Suppressor macrophage treated with lipopolysaccharide for 1 hour (primary cell): ENCODE measurements at places on chromosomes 4 and X.
A peak's percentile ranks its signal among the peaks of the same experiment; 100 is the strongest.

DNA sequence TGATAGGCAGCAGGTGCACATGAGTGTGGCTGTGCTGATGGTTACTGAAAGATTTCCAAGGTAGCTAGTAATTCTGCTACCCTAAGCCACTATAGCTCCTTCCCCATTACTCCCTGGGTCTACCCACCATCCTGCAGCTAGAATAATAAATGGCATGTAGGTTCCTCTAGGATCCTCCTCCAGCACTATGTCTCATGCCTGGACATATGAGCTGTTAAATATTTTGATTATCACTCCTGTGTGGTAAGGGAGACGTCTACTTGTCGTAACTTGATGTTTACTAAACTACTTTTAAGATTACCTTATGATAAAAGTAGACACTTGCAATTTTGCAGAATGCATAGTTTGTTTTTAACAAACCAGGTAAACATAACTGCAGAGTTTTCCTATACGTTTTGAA is 35.5 kb downstream of the TET2 start:
- no peak for DNase-seq

GRCh38 chr4:25466966-25467697 is 90.1 kb downstream of the ANAPC4 start:
- DNase-seq = no peak

DNA sequence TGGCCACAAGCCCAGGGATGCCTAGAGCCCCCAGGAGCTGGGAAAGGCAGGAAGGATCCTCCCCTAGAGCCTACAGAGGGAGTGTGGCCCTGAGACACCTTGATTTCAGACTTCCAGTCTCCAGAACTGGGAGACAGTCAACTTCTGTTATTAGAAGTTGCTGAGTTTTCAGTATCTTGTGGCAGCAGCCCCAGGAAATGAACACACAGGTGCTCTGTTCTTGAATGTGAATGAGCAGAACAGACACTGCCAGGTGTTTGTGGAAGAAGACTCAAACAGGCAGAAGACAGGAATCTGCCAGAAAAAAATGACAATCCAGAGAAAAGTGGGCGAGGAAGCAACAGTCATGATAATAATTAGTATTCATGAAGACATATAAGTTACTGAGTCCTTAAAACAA is 64.5 kb upstream of the STS start:
- DNase-seq = no peak

GRCh38 chr4:98838977-98839618 is 89.8 kb downstream of the EIF4E start:
- peak; percentile 10 for DNase-seq

- DNase-seq = peak; percentile 15
Measured at GRCh38 chrX:120463241-120463640, 5.9 kb downstream of the LAMP2 start.
